ENCODE measurements at places on chromosomes 2 and 18.

- no peak for DNase-seq
Observed at GRCh38 chr2:228698963-228699362, 517.5 kb upstream of the SPHKAP start.

- no peak for DNase-seq
Observed at GRCh38 chr2:146392186-146392585, 1452.6 kb upstream of the ACVR2A start.

DNA sequence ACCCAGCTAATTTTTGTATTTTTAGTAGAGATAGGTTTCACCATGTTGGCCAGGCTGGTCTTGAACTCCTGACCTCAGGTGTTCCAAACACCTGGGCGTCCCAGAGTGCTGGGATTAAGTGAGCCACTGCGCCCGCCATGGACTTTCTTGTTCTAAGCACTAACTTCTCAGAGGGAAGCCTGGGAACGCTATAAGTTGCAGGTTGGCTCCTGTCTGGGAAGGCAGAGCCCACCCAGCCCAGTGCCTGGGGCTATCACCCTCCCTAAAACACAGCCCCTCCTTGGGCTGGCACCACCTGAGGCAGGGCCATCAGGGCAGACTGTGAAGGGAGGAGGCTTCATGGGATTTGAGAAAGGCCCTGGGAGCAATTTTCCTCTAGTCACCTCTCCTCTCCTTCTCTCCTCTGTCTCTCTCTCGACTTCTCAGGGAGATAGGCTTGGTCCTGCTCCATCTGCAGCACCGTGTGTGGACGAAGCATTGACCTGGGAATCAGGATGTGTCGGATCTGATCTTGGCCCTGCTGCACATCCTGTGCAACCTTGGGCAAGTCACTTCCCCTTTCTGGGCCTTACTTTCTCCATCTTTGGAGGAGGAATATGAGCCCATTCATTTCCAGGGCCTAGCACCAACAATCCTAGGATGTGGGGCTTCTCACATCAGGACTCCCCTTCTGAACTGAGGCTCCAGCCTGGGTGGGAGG is 10.9 kb downstream of the PSD4 start:
- DNase-seq, result no peak

- DNase-seq, result no peak
Observed at GRCh38 chr2:203685081-203685621, 21.3 kb upstream of the CD28 start.

DNA sequence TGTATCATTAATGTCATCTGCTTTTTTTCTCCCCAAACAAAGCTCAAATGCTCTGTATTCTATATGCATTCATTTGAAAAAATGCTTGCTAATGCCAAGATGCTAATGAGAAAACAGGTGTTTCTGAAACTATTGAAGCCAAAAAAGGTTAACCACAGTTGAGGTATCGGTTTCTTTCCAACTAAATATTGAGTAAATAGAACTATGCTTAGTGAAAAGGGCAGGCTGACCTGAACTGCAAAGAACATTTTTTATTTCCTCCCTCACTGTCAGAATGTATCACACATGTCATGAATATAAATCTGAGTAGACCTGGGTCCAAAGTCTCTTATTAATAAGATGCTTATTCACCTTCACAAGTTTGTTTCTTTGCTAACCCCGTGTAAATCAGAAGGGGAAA is 866.6 kb downstream of the CPS1 start:
- DNase-seq, result no peak

All from GM18507 (cell line).